Activated naive CD8-positive, alpha-beta T cell treated with anti-CD3 and anti-CD28 coated beads, Interleukin-2, amount 10 ng/mL, durations not matched to agents 7 days and 5 days (primary cell): ENCODE measurements at places on chromosomes 6 and 20. TPM values are rescaled to one million over a fixed set of nuclear protein-coding genes. Genes with fewer than 3 reads are reported as not detected.

GRCh38 chr6:9140172-9140571 lies 704.8 kb upstream of the SLC35B3 start:
- no peak overlapping the region for H3K27ac ChIP-seq
- no peaks in the 10 kb centered on the region for H3K4me1 ChIP-seq
- no peaks in the 10 kb centered on the region for H3K36me3 ChIP-seq
- H3K4me3 ChIP-seq = no peak overlapping the region
- no peaks in the 10 kb centered on the region for H3K27me3 ChIP-seq
- no peak for DNase-seq

Gene CLPSL2
- not detected for total RNA-seq

Gene WFDC10B
- not detected for total RNA-seq

Gene SLC22A16
- total RNA-seq = not detected

Gene TREM2
- total RNA-seq = 1.9 TPM

DNA sequence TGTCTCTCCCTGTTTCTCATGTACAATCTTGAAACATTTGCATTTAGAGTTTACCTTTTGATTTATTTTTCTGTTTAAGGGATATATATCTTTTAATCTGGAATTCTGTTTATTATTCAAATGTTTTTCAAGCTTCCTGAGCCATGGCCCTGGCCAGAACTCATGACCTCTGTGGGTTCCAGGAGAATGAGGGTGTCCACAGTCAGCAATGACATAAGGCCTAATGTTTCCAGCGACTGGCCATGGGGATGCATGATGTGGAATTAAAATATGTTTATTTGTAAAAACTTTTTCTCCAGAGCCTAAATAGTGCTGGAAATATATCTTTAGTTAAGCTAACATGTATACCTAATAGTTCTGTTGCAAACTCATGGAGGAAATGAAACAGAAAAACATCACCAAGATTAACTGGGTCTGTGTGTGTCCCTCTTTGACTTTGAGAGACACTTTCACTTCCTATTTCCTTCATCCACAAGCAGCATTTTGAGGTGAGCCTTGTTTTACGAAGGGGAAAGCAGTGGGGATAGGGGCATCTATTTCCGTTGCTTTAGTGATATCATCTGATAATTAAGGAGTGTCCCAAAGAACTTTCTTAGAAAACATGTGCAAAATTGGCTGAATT lies 87.6 kb downstream of the SMOC2 start:
- no peak overlapping the region for H3K4me3 ChIP-seq
- H3K4me1 ChIP-seq = peaks cover 2% of the 10 kb centered on the region
- H3K36me3 ChIP-seq = no peaks in the 10 kb centered on the region
- no peak for DNase-seq

Gene ANKRD60
- total RNA-seq = not detected

- H3K4me3 ChIP-seq = no peak overlapping the region
- H3K27me3 ChIP-seq = peaks cover 16% of the 10 kb centered on the region
- DNase-seq = no peak
- H3K27ac ChIP-seq = no peak overlapping the region
- H3K4me1 ChIP-seq = peaks cover 11% of the 10 kb centered on the region
These were observed 1.7 kb downstream of the ASIP start for GRCh38 chr20:34242879-34243278.

GRCh38 chr20:31815408-31816188 lies 3.6 kb upstream of the MYLK2 start:
- DNase-seq = no peak
- H3K27me3 ChIP-seq = no peaks in the 10 kb centered on the region
- H3K27ac ChIP-seq = no peak overlapping the region
- H3K36me3 ChIP-seq = no peaks in the 10 kb centered on the region
- H3K4me3 ChIP-seq = no peak overlapping the region

Gene PNPLA1
- not detected for total RNA-seq

DNA sequence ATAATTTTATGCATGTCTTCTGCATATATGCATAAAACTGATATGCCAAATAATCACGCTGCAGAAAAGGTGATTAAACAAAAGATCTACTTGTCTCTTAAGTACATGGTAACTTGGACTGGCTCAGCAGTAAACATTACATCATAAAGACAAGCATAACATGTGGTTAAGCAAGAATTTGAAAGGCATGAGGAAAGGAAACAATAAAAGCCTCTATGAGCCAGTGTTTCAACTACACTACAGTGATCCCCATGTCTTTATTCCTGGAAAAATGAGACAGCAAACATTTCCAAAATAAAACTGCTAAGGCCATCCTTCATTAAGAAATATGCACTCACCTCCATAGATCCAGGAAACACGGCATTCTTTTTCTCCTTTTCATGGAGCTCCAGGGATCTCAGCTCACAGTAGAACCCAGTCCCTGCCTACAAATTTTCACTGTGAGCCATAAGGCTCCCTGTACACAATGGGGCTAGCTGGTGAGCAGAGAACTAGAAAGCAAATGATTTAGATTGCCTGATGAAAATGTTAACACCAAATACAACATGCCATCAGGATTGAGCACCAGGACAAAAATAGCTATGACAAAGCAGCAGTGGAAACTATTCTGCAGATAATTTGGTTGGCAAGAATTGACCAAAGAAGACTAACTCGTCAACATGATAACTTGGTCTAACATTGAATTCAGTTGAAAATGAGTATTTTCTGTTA lies 156.1 kb downstream of the COL21A1 start:
- H3K4me1 ChIP-seq = no peaks in the 10 kb centered on the region
- DNase-seq = no peak
- H3K27ac ChIP-seq = no peak overlapping the region

DNA sequence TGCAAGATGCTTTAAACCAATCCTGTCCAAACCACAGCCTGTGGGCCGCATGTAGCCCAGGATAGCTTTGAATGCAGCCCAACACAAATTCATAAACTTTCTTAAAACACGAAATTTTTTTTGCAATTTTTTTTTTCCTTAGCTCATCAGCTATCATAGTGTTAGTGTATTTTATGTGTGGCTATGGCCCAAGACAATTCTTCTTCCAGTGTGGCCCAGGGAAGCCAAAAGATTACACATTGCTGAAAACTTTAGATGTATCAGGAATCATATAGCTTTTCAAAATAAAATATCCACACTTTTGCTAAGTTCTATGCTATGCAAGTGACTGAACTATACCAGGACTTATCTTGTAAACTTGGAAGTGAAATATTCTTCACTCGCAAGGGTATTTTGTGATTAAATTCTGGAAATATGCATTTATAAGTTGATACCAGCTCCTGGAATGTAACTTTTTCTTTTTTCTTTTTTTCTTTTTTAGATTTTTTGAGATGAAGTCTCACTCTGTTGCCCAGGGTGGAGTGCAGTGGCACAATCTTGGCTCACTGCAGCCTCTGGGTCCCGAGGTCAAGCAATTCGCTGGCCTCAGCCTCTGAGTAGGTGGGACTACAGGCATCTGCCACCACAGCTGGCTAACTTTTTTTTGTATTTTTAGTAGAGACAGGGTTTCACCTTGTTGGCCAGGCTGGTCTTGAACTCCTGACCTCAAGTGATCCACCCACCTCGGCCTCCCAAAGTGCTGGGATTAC lies 49.8 kb downstream of the MTHFD1L start:
- peaks cover 1% of the 10 kb centered on the region for H3K4me1 ChIP-seq
- no peak overlapping the region for H3K27ac ChIP-seq
- no peak for DNase-seq
- peaks cover 25% of the 10 kb centered on the region for H3K36me3 ChIP-seq
- H3K27me3 ChIP-seq = no peaks in the 10 kb centered on the region

Gene CALHM5
- total RNA-seq = not detected

Gene BPIFB1
- total RNA-seq = not detected

Gene TBX18
- total RNA-seq = not detected

DNA sequence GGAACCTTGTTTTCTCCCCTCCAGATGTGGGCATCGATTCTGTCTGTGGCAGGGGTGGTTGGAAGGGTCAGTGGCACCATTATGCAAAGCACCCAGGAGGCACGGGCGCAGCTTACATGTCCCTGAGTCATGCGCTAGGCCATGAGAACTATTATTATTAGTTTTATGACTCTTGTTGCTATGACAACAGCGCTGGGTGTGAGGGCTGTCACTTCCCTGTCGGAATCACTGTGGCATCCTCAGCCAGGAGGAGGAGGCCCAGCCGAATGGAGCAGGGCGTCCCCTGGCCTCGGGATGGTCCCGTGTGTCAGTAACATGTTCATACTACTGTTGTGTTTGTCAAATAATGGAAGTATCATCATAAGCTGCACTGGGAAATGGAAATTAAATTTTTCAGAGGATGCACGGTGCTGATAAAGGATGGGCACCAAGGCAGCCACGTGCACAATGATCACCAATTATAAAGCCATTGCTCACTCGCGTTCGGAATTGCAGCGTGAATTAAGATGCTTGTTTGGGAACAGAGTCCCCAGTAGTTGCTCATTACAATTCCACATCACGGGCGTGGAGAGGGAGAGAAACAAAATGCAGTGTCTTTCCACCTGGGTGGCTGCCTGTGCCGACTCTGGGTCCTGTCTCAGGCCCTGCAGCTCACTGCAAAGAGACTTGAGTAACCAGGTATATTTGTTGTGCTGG lies 247.9 kb downstream of the CDH4 start:
- no peak for DNase-seq
- H3K27ac ChIP-seq = no peak overlapping the region
- peaks cover 2% of the 10 kb centered on the region for H3K4me1 ChIP-seq
- H3K36me3 ChIP-seq = no peaks in the 10 kb centered on the region

Gene LGSN
- 0.17 TPM for total RNA-seq

Gene ID1
- total RNA-seq = 1.2 TPM

- H3K36me3 ChIP-seq = peaks cover 6% of the 10 kb centered on the region
- H3K4me1 ChIP-seq = peaks cover 9% of the 10 kb centered on the region
- H3K4me3 ChIP-seq = no peak overlapping the region
- H3K27ac ChIP-seq = no peak overlapping the region
- H3K27me3 ChIP-seq = peaks cover 12% of the 10 kb centered on the region
These were observed 3.2 kb upstream of the EIF2S2 start for GRCh38 chr20:34115232-34115631.

Gene PAX1
- total RNA-seq = not detected

Gene MICB
- 41.5 TPM for total RNA-seq

- no peaks in the 10 kb centered on the region for H3K4me1 ChIP-seq
- peaks cover 40% of the 10 kb centered on the region for H3K27me3 ChIP-seq
- H3K36me3 ChIP-seq = no peaks in the 10 kb centered on the region
- no peak overlapping the region for H3K27ac ChIP-seq
- H3K4me3 ChIP-seq = no peak overlapping the region
These were observed 37.6 kb upstream of the ANGPT4 start for GRCh38 chr20:953742-954141.

GRCh38 chr20:33866398-33867100 lies 55.4 kb downstream of the CHMP4B start:
- DNase-seq = no peak
- H3K4me1 ChIP-seq = peaks cover 11% of the 10 kb centered on the region
- no peak overlapping the region for H3K27ac ChIP-seq
- no peak overlapping the region for H3K4me3 ChIP-seq
- no peaks in the 10 kb centered on the region for H3K27me3 ChIP-seq
- no peaks in the 10 kb centered on the region for H3K36me3 ChIP-seq

GRCh38 chr6:50984135-50984534 lies 165.5 kb downstream of the TFAP2B start:
- H3K4me3 ChIP-seq = no peak overlapping the region
- no peak overlapping the region for H3K27ac ChIP-seq
- no peaks in the 10 kb centered on the region for H3K36me3 ChIP-seq
- H3K4me1 ChIP-seq = no peaks in the 10 kb centered on the region
- no peak for DNase-seq

DNA sequence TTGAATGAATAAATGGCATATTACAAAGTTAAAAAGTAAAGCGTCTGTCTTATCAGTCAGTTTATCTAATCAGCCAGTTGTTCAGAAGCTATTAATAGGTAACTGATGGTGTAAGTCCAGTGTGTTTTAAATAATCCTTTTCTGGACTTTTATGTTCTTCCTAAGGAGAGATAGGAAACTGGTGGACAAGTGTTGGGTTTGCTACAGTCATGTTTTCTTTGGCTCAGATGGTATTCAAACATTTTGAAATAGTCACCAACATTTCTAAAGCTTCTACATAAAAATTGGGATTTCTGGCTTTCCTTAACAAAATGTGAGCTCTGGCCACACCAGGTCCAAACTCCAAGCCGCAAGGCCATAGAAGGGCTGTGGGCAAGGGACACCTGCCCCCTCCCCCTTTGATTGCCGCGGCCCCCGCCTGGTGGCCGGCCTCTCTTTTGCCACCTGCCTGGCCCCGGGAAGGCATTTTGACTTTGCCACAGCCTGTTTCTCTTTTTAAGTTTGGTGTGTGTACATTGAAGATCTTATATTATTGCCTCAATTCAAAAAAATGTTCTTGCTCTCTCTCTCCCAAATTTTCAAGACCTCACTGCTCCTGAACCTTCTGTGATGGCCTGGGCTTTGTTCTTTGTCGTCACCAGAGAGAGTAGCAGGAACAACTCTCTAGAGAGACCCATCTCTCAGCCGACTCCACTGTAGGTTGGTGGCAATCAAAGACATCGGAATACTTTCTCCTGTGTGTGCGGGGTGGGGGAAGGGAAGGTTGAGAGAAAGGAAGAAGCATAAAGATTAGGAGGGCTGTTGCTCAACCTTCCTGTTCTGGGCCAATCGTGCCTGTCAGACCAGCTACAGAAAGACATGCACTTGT lies 84.0 kb upstream of the ZNF217 start:
- no peaks in the 10 kb centered on the region for H3K27me3 ChIP-seq
- peak overlapping the region; percentile 93 for H3K27ac ChIP-seq
- no peaks in the 10 kb centered on the region for H3K36me3 ChIP-seq
- peak overlapping the region; percentile 78 for H3K4me3 ChIP-seq
- peak; percentile 33 for DNase-seq

GRCh38 chr6:99016355-99016754 lies 68.6 kb upstream of the FBXL4 start:
- no peak for DNase-seq
- H3K36me3 ChIP-seq = no peaks in the 10 kb centered on the region
- no peak overlapping the region for H3K4me3 ChIP-seq

- H3K27me3 ChIP-seq = peaks cover 79% of the 10 kb centered on the region
- no peak for DNase-seq
- no peaks in the 10 kb centered on the region for H3K36me3 ChIP-seq
- no peak overlapping the region for H3K27ac ChIP-seq
These were observed 42.0 kb downstream of the ERMARD start for GRCh38 chr6:169793408-169793807.

DNA sequence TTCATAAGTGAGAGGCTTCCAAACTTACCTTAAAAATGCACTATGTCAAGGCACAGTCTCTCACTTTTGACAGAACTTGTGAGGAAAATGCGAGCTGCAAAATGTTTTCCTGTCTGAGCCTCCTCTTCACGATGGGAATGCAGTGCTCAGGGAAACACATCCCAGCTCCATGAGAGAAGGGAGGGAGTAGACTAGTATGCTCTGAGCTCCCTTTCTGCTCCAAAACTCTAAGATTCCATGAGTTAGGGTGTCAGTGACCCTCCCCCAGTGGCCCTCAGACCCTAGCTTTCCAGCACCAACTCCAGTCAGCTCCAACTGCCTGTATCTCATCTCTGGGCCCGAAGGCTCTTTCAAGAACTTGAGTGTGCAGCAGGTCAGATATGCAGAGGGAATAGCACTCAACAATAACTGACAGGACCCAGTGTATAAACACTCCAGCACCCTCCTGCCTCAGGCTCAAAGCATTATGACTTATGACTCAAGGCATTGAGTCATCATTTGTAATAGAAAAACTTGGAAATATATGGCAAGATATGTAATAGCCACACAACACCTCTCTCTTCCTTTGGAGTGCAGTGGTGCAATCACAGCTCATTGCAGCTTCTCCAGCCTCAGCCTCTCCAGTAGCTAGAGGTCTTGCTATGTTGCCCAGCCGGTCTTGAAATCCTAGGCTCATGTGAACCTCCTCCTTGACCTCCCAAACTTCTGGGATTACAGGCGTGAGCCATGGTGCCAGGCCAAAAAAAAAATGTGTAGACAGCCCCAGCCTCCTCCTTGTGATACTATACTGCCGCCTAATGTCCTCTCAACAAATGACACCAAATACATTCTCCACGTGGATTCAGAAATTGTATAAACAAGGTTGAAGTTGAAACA lies 16.7 kb upstream of the ENTPD6 start:
- DNase-seq = no peak
- H3K27ac ChIP-seq = no peak overlapping the region
- H3K36me3 ChIP-seq = peaks cover 4% of the 10 kb centered on the region
